Progenitor cell of endocrine pancreas (in vitro differentiated cells): ENCODE measurements at places on chromosomes 6 and 20. TPM values are rescaled to one million over a fixed set of nuclear protein-coding genes. Genes with fewer than 3 reads are reported as not detected.

GRCh38 chr6:44649365-44650025, 262.0 kb downstream of the CDC5L start:
- no peak overlapping the region for H3K27ac ChIP-seq
- H3K27me3 ChIP-seq = peaks cover 39% of the 10 kb centered on the region
- DNase-seq = no peak
- H3K36me3 ChIP-seq = no peaks in the 10 kb centered on the region

GRCh38 chr20:32945710-32946221, 58.5 kb downstream of the SUN5 start:
- no peaks in the 10 kb centered on the region for H3K36me3 ChIP-seq
- peaks cover 6% of the 10 kb centered on the region for H3K27me3 ChIP-seq
- no peak overlapping the region for H3K27ac ChIP-seq
- no peak overlapping the region for H3K4me3 ChIP-seq
- no peak for DNase-seq

- DNase-seq = no peak
- H3K4me3 ChIP-seq = no peak overlapping the region
Observed at GRCh38 chr6:21049572-21049971, 515.3 kb downstream of the CDKAL1 start.

DNA sequence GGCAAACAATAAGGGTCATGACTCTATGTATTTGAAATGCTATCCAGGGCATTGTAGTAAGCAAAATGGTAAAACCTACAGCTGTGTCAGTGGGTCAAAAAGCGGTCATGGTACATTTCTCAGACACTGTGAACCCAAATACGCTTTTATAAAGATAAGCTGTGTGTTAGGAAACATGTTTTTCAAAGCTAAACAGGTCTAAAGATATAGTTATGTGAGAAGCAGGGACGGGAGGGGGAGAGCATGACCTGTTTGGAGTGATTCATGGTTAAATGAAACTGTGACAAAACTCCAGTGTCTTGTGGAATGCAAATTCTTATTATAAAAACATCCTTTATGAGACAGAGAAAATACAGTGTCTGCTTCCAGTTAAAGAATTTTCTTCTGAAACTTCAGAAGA, 205.4 kb upstream of the BMP2 start:
- no peaks in the 10 kb centered on the region for H3K36me3 ChIP-seq
- H3K4me1 ChIP-seq = peaks cover 2% of the 10 kb centered on the region
- H3K27ac ChIP-seq = no peak overlapping the region
- no peak overlapping the region for H3K4me3 ChIP-seq

PPDPF gene
- 340 and 374 TPM in 2 replicates for total RNA-seq

GATA5 gene
- 3.8 and 4.8 TPM in 2 replicates for total RNA-seq

TP53TG5 gene
- not detected in 2 replicates for total RNA-seq

GRCh38 chr20:18987781-18988360, 174.3 kb downstream of the SCP2D1 start:
- no peak overlapping the region for H3K4me3 ChIP-seq
- H3K27me3 ChIP-seq = no peaks in the 10 kb centered on the region
- H3K36me3 ChIP-seq = no peaks in the 10 kb centered on the region
- peaks cover 12% of the 10 kb centered on the region for H3K4me1 ChIP-seq
- DNase-seq = no peak
- H3K27ac ChIP-seq = no peak overlapping the region

GRCh38 chr6:168896321-168896720, 357.3 kb downstream of the THBS2 start:
- peak overlapping the region; percentile 15 for H3K4me3 ChIP-seq
- no peak for DNase-seq
- peaks cover 13% of the 10 kb centered on the region for H3K27me3 ChIP-seq
- H3K27ac ChIP-seq = no peak overlapping the region

DNA sequence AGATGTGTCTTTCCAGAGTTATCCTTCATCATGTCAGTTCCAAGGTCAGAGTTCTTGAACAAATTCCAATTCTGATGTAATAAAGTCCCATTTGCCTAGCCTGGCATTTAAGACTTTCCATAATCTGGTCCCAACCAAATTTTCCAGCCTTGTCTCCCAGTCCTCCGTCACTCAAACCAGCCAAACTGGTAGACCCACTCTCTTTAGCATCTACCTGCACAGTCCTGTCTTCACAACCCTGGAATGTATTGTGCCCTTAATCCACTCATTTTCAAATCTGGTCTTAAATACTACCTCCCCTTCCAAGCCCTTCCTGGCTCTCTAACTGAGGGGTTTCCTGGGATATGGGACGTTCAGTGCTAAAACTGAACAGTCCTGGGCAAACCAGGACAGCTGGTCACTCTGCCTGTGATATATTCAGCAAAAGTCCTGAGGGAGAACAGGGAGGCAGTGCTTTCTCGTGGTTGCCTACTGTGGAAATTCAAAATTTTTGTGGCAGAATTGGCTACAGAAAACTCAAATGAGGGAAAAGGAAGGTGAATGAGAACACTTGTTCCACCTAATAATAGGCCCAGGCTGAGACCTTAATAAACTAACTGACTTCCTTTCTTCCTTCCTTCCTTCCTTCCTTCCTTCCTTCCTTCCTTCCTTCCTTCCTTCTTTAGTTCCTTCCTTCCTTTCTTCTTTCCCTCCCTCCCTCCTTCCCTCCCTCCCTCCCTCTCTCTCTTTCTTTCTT, 10.8 kb upstream of the AKAP7 start:
- peaks cover 3% of the 10 kb centered on the region for H3K4me1 ChIP-seq
- no peaks in the 10 kb centered on the region for H3K36me3 ChIP-seq
- DNase-seq = no peak

PEDS1 gene
- 26.0 and 31.0 TPM in 2 replicates for total RNA-seq

GRCh38 chr20:49594143-49594930, 26.4 kb upstream of the PTGIS start:
- no peak overlapping the region for H3K27ac ChIP-seq
- no peak overlapping the region for H3K4me3 ChIP-seq
- H3K36me3 ChIP-seq = no peaks in the 10 kb centered on the region
- peaks cover 13% of the 10 kb centered on the region for H3K4me1 ChIP-seq
- H3K27me3 ChIP-seq = peaks cover 12% of the 10 kb centered on the region
- DNase-seq = no peak

MCCD1 gene
- not detected in 2 replicates for total RNA-seq

DNA sequence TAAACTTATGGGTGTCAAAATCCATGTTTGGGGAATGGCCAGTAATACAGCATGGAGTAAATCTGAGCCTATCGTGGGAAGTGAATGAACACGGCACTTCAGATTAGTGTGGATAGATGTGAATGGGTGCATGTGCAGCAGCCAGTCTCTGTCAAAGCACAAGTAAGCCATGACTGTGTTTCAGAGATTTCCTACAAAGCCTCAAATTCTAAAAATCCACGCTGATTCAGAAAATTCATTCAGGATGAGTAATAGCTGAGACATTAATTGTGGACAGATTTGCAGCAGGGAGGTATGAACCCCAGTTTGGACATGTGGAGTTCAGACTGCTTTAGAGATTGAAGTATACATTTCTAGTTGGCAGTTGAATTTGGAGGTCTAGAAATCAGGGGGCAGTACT, 115.1 kb downstream of the QKI start:
- no peak for DNase-seq
- H3K4me3 ChIP-seq = no peak overlapping the region
- H3K36me3 ChIP-seq = peaks cover 3% of the 10 kb centered on the region
- H3K27me3 ChIP-seq = no peaks in the 10 kb centered on the region
- H3K4me1 ChIP-seq = peaks cover 24% of the 10 kb centered on the region

KCNK15 gene
- total RNA-seq = 0.22 and 0.27 TPM in 2 replicates

DNA sequence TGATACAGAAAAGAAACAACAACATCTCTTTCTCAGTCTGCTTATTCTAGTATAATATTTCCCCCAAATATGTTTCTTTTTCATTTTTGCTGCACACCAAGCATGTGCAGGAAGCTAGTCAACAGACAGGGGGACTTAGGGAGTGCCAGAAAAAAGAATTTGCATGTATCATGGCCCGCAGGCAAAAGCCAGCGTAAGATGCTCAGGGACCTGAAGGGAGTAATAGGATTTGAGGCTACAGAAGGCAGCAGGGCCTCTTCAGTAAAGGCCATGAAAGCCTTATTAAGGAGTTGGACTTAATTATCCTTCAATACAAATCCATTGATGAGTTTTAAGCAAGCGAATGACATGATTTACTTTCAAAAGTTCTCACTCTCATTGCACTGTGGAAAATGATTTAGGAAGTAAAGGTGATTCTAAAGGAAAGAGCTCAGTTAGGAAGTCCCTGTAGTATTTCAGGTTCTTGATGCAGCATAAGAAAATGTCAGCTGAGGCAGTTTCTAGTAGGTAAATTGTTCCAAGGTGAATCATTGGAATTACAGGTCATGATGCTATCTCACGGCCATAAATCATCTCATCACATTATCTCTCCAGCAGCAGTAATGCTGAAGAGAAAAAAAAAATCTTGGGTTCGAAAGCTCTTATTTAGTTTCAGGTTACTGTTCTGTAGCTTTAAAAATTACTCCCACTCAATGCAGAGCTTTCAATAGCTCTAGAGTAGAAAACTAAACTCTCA, 94.8 kb downstream of the PTCHD4 start:
- no peak overlapping the region for H3K4me3 ChIP-seq
- DNase-seq = no peak
- no peaks in the 10 kb centered on the region for H3K27me3 ChIP-seq
- H3K36me3 ChIP-seq = no peaks in the 10 kb centered on the region
- H3K27ac ChIP-seq = no peak overlapping the region
